LHCN-M2 (cell line): ENCODE measurements at places on chromosomes 4 and X. TPM values are rescaled to one million over a fixed set of nuclear protein-coding genes. Genes with fewer than 3 reads are reported as not detected.

The CT47B1 gene
- not detected in 2 replicates for total RNA-seq

The KLF8 gene
- 1.5 and 2.2 TPM in 2 replicates for total RNA-seq

The SLC10A6 gene
- total RNA-seq, result not detected in 2 replicates

The TGIF2LX gene
- total RNA-seq, result not detected in 2 replicates

The ING2 gene
- 7.1 and 11.1 TPM in 2 replicates for total RNA-seq

The PLAC1 gene
- total RNA-seq, result 0.17 TPM in 1 of 2 replicates, not detected in the other

The GCNA gene
- 2.1 and 2.2 TPM in 2 replicates for total RNA-seq

GRCh38 chr4:10832806-10833628 is 148.4 kb upstream of the CLNK start:
- DNase-seq, result no peak

- DNase-seq, result no peak
Observed at GRCh38 chrX:125627676-125628075, 308.0 kb downstream of the TEX13C start.

- no peak for DNase-seq
Observed at GRCh38 chrX:16148896-16149295, 18.4 kb upstream of the MAGEB17 start.

DNA sequence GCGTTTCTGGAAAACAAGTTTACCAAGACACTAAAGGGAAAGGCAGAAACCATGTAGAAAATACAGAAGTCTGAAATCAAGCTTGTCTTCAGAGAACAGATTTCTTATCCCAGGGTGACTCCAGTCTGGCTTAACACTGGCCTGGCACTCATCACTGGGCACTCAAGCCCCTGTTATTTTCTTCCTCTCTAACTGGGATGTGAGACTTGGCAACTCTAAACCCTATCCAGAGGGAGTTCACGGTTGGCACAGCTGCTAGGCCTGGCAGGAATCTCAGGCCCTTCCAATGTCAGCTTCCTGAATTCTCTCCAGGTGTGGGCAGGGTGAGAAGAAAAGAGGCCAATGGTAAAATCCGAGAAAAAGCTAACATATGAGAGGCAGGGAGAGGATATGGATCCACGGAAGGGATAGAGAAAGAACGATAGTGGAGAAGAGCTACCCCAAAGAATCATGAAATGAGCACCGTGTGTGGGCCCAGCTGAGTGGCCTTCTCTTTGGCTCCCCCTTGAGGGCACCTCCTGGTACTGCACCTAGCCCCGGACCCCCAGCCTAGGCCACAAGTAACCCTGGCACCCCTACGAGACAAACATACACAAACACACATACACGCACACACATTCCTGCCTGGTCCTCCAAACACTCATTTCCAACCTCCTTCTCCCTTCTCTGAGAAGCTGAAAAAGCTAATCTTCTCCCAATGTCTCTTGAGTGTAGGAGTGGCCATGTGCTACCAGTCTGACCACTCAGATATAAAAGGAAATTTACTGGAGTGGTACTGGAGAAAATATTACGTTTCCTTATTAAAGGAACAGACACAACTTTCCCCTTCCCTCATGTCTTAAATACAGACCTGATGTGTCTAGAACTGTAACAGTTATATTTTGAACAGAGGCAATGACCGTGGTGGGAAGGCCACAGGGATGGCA is 16.6 kb upstream of the PTCHD1 start:
- peak; percentile 5 for DNase-seq

- DNase-seq, result no peak
Observed at GRCh38 chr4:162117051-162117450, 46.7 kb downstream of the FSTL5 start.

GRCh38 chr4:146647615-146648460 is 9.1 kb downstream of the POU4F2 start:
- DNase-seq, result no peak

DNA sequence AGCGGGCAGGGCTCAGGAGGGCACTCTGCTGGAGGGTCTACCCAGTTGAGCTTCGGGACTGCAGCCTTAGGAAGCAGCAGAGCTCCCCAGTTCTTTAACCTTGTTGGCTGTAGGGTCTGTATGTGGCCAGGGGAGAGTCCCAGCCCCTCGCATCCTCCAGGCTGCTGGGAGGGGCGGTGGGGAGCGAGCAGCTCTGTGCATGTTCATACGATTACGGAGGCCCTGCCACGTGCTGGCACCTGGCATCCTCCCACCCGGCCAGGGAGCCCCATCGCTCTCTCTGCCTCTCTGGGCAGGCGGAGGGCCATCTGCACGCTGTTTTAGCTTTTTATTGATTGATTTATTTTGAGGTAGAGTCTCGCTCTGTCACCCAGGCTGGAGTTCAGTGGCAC is 21.2 kb downstream of the NSG1 start:
- DNase-seq, result no peak

DNA sequence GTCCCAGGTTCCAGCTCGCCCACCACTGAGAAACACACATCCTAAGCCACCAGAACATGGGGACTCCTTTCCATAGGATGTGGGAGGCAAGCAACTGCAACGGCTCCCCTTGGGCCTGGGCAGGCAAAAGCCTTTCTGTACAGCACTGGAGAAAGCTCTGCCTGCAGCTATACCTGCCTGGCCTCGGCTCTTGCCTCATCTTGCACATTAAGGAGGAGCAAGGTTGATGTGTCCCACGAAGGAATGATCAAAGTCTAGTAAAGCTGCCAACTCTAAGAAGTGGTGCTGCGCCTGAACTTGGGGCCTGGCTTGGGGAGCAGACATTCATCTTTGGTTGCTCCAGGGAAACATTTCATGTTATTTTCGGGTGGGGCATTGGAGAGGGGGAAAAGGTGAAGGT is 19.6 kb downstream of the CCNG2 start:
- no peak for DNase-seq

DNA sequence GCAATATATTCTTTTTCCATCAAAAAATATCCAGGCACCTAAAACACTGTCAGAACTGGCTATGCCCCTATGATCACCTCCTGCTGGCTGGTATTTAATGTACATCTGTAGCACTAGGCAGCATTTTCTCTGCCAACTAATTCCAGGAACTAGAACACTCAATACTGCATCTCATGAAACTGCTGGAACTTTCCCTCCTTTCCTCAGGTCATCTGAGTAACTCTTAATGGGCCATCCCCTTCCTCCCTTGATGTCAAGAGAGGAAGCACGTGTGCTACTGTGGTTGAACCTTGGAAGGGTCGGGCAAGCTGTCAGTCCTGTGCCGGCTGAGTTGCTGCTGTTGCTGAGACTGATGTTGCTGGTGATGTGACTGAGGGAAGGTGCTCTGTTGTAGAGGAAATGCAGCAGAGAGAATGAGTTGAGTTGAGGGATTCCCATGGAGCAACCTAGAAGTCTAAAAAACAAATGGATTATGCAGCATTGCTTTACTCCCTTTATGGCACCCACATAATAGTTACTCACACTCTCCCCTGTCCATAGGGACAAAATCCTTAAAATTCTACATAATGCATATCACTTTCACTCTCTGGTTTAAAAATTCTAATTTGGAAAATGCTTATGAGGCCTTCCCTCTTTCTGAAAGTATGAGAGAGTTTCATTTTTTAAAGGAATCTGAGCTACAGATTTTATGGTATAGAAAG is 39.5 kb downstream of the TMEM165 start:
- DNase-seq, result no peak

GRCh38 chr4:175234162-175234561 is 316.0 kb downstream of the ADAM29 start:
- DNase-seq, result no peak

DNA sequence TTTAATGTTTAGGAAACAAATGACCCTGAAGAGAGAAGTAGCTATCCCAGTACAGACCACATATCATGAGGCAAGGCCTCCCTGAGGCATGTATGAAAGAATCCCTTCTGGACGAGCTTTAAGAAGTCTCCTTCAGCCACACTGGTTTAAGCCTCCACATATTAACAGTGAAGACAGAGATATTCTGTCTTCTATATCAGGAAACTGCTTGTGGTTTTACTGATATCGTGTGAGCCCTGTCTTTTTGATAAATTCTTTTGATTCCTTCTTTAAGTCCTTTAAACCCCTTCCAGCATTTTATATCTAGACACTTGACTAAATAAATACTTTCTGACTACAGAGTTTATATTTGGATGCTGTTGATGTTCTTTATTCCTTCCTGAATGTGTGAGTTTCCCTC is 45.9 kb upstream of the GPC4 start:
- no peak for DNase-seq

DNA sequence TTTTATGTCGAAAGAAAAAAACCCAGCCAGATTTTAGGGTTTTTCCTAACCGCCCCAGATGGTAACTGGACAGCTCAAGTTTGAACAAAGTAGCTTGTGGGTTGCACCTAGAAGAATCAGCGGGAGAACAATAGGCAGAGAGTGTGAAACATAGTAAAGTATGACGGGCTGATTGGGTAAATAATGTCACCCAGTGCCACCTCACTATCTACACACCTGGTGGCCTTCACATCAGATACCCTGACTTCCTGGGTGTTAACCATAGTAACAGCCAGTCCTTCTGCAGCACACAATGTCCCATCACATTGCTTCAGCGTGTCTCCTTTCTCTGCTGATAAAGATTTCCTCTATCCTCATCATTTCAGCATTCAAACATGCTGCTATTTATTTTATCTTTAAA is 159.1 kb upstream of the HS3ST1 start:
- DNase-seq, result no peak

DNA sequence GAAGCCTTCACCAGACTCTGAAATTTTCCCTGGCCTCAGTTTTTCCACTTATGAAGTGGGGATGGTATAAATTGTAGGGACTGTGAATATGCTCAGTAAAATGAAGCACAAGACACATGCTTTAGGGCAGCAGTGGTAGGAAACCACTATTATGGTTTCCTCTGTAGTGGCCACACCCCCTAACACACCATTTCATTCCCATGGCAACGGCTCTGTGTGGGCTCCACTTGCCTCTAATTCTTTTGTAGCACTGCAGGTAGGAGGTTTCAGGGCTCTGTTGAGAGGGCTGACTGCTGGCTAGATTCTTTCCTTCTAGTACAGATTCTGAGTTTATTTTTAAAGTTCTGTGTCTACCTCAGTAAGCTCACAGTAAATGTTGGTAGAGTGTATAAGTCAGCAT is 3.5 kb upstream of the VMA21 start:
- no peak for DNase-seq
